ENCODE measurements at places on chromosomes 3 and 15.

DNA sequence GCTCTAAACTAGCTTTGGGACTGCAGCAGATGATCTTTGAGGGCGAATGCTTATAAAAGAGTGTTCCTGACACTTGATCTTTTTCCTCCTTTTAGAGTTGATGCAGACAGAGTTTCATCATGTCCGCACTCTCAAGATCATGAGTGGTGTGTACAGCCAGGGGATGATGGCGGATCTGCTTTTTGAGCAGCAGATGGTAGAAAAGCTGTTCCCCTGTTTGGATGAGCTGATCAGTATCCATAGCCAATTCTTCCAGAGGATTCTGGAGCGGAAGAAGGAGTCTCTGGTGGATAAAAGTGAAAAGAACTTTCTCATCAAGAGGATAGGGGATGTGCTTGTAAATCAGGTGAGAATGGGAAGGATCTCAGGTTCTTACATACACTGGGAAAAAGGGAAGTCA is 75.7 kb downstream of the KLHL25 start:
- no peak for DNase-seq

DNA sequence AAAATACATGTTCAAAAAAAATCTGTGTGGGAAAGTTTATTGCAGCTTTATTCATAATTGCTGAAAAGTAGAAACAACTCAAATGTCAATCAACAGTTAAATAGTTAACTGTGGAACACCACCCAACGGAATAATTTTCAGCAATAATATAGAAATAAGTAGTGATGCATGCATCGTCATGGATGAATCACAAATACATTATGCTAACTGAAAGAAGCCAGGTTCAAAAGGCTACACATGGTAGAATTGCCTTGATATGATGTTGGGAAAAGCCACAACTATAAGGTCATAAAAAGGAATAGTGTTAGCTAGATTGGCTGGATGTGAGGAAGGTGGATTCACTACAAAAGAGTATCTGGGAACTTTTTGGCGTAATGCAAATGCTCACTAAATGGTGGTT is 82.0 kb downstream of the GMNC start:
- no peak for DNase-seq

DNA sequence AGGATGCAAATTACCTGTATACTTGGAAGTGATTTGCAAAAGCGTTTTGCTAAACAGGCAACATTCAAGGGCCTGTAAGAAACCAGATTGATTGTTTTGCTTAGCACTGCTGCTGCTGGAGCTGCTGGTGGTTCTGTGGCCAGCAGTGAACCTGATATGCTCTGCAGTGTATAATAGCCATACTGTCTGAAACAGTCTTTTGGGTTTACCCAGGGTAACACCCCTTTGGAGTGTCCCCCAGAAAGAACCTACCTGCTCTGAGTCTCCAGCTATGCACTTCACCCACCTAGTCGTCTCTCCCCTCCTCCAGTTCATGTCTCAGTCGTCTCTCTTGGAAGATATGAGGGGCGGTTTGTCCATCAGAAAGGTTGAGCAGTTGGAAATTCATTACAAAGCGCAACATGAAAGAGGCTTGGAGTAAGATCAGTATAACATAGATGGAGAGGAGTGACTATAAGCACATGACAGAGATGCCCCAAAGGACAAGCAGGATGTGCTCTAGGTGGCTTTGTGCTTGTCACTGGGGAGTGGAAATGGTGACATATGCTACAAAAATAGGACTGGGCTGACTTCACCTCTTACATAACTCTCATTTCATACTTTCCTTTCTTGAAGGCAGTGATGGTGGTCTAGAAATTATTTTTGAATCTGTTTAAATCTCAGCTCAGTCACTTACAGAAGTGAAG is 3.8 kb downstream of the MKRN2 start:
- DNase-seq: no peak

DNA sequence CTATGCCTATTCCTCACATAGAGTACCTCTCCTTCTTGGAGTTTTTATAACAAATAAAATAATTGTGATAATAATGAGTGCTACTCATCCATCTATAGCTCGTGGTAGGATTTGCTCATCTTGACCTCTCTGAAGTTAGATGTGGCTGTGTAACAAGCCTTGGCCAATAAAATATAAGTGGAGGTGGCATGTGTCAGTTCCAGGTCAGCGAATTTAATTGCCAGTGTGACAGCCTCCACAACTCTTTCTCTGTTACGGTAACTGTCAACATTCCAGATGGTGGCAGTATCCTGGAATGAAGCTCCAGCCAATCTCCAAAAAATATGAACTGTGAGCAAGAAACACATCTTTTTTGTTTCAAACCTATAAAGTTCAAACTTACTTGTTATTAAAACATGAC is 13.8 kb downstream of the CLRN1 start:
- DNase-seq: no peak

- DNase-seq: no peak
Observed at GRCh38 chr3:128780101-128780837, 54.3 kb downstream of the RAB7A start.

DNA sequence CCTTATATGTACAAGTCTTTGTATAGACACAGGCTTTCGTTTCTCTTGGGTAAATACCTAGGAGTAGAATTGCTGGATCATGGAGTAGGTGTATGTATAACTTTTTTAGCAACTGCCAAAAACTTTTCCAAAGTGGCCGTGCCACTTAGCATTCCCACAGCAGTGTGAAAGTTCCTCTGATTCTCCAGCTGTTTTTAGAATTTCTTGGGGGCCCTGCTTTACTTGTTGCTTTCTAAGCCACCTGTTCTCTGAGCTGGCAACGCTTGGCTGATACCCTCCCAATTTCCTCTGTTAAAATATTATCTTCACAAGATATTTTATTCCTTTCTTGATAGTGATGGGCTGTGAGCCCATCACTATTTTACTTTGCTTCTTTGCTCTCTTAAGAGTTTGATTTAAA is 19.2 kb downstream of the LIMD1 start:
- no peak for DNase-seq

DNA sequence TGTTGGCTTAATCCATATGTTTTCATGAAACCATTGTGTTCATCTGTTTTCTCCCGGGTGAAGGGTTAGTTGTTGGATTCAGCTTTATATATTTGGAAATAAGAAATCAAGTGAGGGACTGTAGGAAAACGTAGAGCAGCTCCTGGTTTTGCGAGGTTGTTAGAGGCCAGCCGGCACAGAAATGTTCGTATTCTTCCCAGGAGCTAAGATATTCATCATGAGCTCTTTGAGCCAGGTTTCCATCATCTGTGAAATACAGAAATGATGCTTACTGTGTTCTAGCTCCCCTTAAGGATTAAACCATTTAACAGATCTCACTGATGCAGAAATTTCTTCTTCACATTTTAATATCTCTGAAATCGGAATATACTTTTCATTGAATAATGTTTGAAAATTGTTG is 235.5 kb downstream of the PTPRG start:
- no peak for DNase-seq

DNA sequence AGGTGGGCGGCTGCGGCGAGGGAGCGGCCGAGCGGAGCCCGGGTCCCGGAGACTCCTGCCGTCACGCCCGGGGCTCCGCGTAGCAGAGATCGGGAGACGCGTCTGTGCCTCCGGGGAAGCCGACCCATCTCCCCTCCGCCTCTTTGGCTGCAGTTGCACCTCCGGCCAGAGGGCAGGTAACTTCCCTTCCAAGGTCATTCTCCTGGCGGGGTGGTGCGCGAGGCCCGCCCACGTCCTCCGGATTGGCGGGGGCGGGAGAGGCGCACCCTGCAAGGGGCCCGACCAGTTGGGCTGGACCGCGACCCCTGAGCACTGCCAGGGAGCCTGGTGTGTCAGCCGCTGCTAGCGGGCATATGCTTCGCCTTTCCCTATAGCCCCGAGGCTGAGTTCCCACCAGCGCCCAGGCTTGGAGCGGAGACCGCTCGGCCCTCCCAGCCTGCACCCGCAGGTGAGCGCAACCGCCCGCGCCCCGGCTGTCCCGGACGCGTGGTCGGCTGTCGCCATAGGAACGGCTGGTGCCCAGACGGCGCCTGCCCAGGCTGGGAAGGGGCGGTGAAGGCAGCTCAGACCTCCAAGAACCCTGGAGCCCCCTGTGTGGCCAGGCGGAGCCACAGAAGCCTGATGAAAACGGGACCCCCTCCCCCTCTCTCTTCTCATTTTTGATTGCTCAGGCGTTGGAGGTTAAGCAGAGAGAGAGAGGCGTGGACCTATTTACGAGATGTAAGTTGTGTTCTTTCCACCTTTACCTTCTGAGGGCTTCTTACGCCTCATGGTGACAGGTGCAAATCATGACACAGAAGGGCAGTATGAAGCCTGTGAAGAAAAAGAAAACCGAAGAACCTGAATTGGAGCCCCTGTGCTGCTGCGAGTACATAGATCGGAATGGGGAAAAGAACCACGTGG is 453 bp downstream of the ZDHHC23 start:
- no peak for DNase-seq

- no peak for DNase-seq
Observed at GRCh38 chr15:69677403-69677802, 224.8 kb downstream of the RPLP1 start.

DNA sequence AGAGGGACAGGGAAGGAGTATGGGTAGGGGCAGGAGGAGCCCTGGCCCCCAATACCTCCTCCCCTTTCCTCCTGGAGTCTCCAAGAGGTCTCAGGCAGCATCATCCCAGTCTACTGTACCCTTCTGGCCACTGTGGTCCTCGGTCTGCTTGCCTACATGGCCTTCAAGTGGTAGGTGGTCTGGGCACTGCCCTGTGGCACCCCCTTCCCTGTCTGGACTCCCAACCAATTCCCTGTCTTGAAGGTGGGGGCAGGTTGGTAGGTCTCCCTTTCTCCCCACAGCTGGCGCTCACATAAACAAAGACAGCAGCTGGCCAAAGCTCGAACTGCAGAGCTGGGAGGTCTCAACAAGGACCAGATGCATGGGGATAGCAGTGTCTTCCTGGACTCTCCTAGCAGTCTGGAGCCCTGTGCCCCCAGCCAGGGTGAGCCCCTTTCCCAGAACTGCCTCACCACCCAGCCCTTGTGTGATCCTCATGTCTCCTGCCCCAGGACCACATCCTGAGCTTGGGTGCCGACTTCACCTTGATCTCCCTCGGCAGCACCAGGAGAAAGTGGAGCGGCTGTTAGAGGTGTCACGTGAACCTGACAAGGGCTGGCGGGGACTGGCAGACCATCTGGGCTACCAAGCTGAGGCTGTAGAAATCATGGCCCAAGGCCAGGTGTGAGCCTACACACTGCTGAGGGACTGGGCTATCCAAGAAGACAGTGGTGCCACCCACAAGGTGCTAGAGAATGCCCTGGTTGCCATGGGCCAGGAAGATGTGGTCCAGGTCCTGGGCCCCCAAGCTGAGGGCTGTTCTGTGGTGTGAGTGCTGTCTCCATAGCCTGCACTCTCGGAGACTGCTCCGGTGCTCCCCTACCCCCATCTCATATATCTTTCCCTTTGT is 33.1 kb downstream of the NBEAL2 start:
- DNase-seq: no peak

DNA sequence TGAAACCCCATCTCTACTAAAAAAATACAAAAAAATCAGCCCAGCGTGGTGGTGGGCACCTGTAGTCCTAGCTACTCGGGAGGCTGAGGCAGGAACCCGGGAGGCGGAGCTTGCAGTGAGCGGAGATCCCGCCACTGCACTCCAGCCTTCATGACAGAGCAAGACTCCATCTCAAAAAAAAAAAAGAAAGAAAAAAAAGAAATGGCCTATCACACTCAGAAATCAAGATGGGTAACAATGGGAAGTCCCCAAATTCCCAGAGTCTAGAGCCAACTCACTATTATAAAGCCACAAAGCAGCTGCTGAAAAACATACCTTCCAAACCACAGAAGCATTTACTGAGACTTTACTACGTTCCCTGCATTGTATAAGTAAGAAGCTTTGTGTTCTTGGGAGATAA is 7.5 kb downstream of the HDGFL3 start:
- DNase-seq: no peak

DNA sequence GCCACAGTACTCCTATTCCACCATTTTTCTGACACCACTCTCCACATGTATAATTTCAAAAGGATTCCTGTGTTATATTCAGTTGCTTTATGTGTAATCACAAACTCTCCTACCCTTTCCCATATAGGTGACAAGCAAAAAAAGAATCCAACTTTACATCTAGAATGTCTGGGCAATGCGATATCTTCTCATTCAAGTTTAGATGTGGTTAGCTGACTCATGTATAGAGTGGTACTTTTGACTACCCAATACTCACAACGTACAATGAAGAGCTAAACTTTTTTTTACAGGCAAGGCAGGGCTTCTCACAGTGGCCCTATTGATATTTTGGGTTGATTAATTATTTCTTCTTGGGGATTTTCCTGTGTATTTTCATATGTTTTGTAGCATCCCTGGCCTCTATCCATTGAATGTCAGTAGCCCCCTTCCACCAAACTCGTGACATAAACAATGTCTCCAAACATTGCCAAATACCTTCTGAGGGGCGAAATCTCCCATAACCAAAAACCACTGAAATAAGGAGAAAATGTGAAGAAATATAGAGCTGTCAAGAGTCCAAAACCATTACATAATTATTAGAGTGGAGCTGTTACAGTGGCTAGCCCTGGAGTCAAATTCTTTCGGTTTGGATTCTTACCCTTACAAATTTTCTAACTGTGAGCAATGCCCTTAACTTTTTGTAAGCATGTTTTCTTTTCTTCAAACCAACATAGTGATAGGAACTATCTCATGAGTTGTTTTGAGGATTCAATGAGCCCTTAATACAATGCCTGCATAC is 342.6 kb downstream of the NSUN3 start:
- no peak for DNase-seq

GRCh38 chr3:3842356-3842755 is 43.1 kb downstream of the LRRN1 start:
- no peak for DNase-seq

DNA sequence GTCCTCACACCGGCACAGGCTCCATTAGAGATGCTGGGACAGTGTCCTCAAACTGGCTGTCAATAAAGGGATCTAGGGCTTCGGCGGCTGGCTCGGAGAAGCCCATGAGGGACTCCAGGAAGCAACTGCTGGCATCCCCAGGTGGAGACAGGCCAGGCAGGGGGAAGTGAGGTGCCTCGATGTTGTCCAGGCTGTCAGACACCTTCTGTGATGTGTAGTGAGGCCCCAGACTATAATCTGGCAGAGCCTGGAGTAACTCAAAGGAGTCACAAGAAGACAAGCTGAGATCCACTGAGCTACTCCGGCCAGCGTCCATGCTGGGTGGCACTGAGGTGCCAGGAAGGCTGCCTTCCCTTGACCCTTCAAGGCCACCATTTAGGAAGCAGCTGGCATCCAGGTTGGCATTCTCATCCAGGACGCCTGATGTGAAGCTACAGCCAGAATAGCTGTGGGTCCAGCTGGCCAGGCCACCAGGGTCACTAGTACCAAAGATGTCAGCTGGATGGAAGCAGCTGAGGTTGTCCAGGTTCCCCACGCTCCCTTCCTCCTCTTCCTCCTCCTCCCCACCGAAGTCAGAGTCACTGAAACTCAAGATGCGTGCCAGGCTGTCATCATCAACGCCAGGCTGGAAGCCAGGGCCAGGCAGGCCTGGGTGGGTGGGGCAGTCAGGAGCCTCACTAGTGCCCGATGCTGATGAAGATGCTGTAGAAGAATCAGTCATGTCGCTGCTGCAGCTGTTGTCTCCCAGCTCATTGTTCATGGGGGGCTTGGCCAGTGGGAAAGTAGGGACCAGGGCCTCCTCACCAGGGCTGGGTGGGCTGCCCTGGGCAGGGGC is 10.1 kb downstream of the CSRNP1 start:
- no peak for DNase-seq

GRCh38 chr3:111130827-111131226 is 59.2 kb downstream of the NECTIN3 start:
- no peak for DNase-seq

All from AG09319 (cell line).